ENCODE measurements at places on chromosomes 16 and 17.

DNA sequence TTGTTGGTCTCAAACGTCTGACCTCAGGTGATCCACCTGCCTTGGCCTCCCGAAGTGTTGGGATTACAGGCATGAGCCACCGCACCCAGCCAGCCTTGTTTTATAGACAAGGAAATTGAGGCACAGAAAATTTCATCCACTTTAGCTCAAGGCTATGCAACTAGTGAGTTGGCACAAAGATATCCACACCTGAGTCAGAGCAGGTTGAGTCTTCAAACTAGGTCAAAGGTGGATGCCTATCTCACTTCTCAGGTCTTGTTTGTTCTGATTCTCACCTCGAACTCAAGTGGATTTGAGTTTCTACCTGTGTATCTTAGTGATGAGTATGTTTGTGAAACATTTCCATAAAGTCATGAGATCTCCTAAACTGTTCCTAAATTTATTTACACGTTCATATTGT lies 35.6 kb upstream of the GAS7 start:
- no peak for DNase-seq

GRCh38 chr16:62038646-62039045 lies 2.4 kb upstream of the CDH8 start:
- DNase-seq: no peak

DNA sequence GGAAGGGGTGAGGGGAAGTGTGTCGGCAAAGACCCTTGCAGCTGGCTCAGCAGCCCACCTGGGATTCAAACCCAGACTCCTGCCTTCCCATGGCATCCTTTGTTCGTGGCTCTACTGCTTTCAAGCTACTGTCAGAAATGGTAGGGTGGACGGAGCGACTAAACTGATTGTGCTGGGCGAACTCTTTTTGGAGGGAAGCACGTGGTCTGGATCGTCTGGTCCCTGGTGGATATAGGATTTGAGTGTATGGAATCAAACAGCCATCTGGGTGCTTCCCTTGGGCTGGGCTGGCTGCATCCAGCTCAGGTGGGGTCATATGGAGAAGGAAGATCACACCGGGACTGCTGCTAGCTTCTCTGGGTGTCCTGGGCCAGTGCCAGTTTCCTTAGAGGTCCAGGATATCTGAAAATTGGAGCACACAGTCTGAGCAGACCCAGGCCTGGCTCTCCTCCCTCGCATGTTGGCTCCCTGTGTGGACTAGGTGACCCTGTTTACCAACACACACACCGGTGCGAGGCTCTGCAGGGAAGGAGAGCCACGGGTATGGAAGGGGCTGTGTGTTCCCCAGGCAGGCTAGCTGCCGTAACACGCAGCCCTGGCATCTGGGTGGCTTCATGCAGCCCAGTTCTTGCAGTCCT lies 8.6 kb downstream of the CMIP start:
- no peak for DNase-seq

GRCh38 chr16:28609631-28610594 lies at the start of gene SULT1A1:
Gene SULT1A1 (minus strand): TSS chr16:28610044. CDS start chr16:28608855, 1,189 bp downstream.
- no peak for DNase-seq

GRCh38 chr17:43880420-43880991 lies 26.8 kb downstream of the MPP2 start:
- no peak for DNase-seq
